ENCODE measurements at places on chromosomes 16 and 17.

DNA sequence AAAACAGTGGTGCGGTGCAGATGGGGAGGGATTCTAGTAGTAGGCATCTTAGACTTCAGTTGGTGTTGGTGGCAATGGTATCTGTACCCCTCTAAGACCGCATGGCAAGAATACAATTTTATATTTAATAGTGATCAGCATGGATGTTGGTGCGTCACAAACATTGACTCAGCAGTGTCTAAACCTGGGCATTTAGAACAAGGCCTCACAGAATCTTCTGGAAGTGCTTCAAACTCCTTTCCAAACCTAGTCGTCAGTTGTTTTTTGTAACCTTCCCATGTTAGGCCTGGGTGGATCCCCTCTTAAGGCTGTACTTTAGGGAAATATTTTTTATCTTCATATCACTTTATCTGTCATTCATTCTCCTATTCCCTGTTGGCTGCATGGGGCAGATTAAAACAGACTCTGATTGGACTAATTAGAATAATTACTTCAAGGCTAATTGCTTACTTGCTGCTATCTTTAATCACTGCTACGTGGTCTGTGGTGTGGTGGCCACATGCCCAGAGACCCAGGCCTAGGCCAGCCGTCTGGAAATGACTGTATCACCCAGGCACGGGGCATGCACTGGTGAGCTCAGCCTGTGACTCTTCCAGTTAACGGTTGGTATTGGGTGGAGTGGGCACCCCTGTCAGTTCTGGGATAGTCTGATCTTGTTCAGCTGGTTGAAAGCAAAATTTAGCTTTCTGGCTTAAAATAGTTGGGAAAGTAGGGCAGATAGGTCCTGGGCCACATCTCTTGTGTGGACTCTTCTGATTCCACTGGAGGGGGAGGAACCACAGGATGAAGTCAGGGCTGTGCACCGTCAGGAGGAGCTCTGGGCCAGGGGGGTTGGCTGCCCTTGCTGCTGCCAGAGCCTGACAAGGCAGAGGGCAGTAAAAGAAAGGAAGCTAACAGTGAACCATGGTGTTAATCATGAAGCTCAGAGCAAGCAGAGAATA lies 4.5 kb downstream of the ALKBH5 start:
- no peak for DNase-seq

DNA sequence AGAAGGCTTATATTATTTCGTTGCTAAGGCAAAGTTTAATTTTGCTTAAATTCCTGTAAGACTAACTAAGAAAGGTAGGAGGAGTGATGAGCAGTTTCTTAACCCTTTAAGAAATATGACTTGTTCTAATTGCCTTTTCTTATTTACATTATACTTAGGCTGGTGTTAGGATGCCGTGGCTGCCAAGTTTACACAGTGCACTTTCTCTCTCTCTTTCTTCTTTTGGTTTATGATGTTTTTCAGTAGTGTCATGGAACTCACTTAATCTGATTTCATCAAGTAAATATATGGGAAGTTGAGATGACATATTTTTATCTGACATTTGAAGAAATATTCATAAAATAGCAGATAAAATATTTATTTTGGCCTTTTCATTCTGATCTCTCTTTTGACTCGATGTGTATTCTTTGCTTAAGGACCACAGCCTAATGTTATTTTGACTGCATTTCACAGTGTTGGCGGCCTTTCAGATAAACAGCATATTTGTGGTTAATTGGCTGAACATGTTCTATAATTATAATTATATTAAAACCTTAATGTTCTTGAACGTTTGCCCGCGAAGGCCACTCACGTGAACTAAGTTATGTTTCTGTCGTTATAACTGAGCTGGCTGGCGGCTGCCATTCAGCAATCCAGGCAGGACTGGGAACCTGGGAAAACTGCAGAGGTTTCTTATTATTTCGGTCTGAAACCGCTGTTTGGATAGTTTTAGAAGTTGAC lies 191.6 kb downstream of the WWOX start:
- no peak for DNase-seq

DNA sequence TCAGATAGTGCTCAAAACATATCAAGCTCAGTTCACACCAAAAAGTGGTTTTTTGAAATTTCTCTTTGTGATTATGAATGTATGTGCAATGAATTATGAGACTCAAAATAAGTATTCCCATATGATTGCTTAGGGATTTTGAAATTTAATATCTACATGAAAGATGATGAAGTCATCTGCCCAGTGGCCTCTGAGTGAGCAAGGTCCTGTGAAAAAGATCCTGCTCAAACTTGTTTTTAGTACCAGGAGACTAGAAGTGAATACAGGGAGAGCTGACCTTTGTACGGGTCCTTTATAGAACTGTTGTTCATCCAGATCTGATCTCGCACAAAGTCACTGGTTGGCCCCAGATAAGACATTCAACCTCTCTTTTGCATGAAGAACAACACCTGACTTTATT lies 151.9 kb upstream of the MAF start:
- DNase-seq, result no peak

- no peak for DNase-seq
These were observed 41.0 kb downstream of the PTRH2 start for GRCh38 chr17:59666235-59666634.

DNA sequence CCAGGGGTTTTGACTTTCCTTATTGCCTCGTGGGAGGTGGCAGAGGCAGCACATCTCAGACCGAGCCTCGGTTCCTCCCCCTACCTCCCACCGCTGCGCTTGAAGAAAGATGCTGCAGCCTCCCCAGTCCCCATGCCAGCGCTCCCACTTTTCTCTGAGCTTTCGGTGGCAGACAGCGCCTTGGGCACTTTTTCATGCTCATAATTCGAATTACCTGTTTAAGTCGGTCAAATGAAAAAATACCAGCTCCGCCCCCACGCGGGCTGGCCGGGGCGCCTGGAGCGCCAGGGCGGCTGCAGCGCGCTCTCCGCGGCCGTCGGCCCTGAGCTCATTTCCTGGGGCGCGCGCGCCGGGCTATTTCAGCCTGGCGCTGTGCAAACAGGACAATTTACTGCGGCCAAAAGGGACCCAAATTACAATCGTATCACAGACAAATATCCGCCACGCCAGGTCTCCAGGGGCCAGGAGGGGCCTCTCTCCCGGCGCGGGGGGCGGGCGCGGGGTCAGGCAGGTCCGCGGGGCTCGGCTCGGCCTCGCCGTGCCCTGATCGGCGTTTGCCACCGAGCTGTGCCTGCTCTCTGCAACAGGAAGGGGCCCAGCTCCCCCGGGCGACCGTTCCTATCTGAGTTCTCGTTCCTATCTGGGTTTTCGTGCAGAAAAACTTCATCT lies 45.0 kb downstream of the SOST start:
- DNase-seq, result no peak

DNA sequence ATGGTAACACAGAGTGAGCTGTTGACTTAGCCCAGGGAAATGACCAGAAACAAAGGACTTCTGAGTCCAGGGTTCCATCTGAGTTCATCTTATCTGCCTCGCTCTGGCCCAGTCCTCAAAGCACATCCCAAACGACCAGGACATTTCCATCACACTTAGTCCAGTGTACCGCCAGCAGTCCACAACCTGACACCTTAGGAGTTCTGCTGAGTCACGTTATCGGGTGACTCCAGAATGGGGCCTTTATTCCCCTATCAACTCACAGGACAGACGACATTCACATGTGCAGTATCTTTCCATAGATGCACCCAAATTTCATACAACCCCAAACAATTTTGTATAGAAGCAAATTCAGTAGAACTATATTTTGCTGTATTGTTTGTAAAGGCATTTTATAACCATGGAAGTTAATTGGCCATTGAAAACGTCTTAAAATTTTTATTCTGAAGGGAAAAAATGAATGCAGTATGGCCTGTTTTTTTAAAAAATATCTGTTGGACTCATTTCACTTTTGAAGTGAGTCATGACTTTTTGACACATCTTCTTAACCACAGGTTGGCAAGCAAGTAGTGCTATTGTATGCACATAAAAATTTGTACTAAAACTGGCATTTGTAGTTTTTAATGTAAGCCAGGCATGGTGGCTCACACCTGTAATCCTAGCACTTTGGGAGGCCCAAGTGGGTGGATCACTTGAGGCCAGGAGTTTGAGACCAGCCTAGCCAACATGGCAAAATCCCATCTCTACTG lies 46.3 kb downstream of the ZNF18 start:
- no peak for DNase-seq

DNA sequence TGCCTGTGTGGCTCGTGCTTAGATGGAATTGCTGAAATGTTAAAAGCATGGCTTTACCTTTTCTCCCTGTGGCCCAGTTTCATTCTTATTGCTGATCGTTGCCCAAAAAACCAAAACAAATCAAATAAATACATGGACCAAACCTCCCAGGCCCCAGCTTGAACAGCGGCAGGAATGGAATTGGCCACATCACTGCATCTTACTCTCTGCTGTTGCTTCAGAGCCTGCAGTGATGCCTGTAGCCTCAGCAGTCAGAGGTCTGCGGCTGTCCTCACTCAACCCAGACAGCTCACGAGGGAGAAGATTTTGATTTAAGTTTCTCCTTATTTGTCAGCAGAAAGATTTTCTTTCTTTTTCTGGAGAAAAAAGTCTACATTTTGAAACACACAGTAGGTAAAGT lies 91.5 kb downstream of the NPIPB11 start:
- no peak for DNase-seq

DNA sequence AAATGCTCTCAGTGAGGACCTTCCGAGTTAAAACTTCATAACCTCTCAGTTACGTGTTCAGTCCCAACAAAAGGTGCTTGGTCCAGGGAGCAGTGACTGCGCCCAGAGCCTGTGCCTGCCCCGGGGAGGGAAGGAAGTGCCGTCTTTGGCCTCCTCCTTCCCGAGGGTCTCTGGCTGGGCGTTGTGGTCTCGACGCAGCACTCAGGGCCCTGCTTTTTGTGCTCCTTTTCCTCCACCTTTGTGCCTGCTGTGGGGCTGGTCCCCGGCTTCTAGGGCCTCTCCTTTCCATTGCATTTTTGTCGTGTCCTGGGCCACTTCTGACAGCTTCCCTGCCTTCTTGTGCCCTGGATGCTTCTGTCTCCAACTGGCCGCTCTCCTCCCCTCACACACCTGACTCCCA lies 29.1 kb downstream of the CRAMP1 start:
- DNase-seq, result no peak

- DNase-seq, result no peak
These were observed 27.5 kb downstream of the TVP23A start for GRCh38 chr16:10791048-10791447.
